Stimulated activated CD8-positive, alpha-beta memory T cell treated with anti-CD3 and anti-CD28 coated beads, Interleukin-15, amount 100 ng/mL, for 4 hours (primary cell): ENCODE measurements at places on chromosomes 6 and 20.
A peak's percentile ranks its signal among the peaks of the same experiment; 100 is the strongest.

DNA sequence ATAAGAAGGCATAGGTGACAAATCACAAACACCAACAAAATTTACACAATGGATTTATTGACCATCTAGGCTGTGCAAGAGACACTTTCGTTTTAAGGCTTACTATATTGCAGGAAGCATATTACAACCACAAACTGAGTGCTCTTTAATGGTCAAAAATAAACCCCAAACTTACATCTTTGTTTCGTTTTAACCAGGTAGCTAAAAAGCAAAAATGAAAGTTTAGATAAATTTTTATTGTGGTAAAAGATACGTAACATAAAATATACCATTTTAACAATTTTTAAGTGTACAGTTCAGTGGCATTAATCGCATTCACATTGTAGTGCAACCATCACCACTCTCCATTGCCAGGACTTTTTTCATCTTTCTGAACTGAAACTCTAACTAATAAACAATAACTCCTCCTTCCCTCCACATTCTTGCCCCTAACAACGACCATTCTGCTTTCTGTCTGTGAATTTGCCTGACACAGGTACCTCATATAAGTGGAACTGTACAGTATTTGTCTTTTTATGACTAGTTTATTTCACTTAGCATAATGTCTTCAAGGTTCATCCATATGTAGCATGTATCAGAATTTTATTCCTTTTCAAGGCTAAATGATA, 32.3 kb upstream of the DUSP22 start:
- DNase-seq: no peak

DNA sequence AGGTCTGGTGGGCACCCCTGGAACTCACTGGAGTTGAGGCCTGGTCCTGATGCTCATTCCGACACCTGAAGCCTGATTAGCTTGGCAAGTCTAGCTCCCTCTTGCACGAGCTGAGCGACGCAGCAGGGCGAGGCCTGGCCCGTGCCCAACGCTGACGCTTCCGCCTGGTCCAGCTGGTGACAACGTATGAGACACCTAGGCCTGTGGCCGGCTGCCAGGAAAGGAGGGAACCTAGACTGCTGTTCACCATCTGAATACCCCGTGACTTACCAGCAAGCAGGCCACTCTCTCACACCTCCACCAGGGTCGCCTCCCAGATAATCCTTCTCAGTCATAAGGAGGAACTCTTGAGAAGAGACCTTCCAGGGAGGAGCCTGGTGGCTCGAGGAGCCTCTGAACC, 24.5 kb downstream of the YTHDF1 start:
- no peak for DNase-seq

- no peak for DNase-seq
Measured at GRCh38 chr20:23754731-23755130, 4.0 kb upstream of the CST1 start.

DNA sequence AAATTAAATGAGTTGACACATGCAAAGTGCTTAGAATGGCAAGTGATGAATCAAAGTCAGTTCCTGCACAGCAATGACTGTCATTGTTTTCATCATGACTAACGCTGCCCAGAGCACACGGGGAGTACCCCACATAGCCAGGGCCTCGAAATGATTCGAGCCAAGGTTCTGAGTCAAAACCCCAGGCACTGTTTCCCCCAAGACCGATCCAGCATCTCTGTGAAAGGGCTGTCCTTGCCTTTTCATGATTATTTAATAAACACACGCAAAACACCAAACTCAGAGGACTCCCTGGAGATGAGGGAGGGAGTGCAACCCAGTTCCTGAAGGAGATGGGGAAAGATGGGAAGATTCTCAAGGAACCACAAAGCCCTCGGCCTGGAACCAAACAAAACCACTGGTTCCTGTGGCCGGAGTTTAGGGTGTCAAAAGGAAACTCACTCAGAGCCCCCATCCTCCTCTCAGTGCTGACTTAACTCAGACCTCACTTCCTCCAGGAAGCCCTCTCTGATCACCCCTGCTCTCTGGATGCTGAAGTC, 3.8 kb downstream of the PREX1 start:
- no peak for DNase-seq

- DNase-seq: no peak
Measured at GRCh38 chr6:170257376-170257775, 33.5 kb downstream of the DLL1 start.

- no peak for DNase-seq
Measured at GRCh38 chr6:92945799-92946198, 473.6 kb downstream of the EPHA7 start.

GRCh38 chr6:6856538-6857523, 250.9 kb upstream of the RREB1 start:
- DNase-seq: peak; percentile 13

- DNase-seq: no peak
Measured at GRCh38 chr6:100347901-100348550, 116.7 kb downstream of the SIM1 start.

- DNase-seq: no peak
Measured at GRCh38 chr6:107330168-107330567, 129.2 kb downstream of the PDSS2 start.

DNA sequence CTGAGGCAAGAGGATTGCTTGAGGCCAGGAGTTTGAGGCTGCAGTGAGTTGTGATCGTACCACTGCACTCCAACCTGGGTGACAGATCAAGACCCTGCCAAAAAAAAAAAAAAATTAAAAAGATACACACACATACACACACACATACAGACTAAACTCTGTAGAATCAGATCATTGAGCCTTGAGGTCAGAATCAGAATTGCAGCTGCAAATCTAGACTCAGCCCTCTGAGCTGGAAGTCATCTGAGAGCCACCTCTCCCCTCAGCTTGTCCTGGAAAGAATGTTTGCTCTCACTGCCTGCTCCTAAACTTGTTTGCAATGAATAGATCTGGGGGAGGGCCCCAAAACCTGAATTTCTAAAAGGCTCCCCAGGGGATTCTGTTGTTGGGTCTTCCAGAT, 41.4 kb upstream of the ANGPT4 start:
- no peak for DNase-seq
